ENCODE measurements at places on chromosomes 3 and 15.

GRCh38 chr3:141191097-141191749 is 40.4 kb upstream of the PXYLP1 start:
- no peak for DNase-seq

DNA sequence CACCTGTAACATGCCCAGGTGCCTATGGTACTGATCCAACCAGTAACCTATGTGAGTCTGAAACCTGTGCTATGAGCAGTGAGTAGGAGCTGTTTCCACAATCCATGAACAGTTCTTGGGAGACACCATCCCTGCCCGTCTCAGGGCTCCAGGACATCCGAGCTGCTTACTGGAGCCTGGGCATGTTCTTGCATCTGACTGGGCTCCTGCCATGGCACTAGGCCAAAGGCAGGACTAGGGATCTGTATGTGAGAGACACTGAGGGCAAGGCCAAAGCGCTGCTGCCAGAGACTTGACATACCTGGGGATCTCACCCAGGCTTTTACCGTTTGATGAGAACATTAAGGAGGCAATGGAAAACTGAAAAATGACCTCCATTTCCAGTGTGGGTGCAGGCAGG is 59.8 kb downstream of the WDR76 start:
- no peak for DNase-seq

DNA sequence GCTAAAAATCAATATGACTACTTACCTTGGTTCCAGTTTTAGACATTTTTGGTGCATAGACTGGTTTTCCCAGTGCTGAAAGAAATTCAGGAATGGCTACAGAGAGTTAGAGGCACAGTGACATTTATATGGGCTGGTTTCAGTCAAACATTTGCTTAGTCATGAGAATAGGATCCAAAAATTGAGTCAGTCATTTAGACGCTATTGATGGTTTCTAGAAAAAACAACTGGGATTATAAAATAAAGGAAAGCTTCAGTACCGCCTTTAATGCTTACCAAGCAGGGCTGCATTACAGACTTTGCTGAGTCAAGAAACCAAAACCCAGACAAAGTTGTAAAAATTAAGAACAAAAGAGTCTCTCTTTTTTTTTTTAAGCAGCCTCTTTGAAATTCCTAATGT is at the start of gene CRYGS:
Gene CRYGS (minus strand): TSS at position 100 of the 400 bp plus-strand sequence. CDS start 54 bp downstream, at position 46.
- DNase-seq: no peak

GRCh38 chr15:66944121-66944520 is 121.3 kb upstream of the SMAD3 start:
- no peak for DNase-seq

DNA sequence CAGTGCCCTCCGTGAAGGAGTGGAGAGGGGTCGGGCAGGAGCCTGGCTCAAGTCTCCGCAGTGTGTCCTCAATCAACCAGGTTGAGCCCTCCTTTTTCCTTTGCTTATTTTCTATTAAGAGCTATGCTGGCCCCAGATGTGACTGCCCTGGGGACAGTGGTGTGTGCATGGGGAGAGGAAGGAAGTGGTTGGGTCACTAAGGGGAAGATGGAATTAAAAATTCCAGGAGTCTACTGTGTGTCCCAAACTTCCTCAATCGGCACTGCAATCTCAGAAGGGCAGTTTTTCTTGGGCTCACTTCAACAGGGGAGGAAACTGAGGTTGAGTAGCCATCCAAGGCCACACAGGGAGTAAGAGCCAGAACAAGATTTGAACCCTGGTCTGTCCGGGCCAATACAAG is 13.7 kb upstream of the GRIP2 start:
- no peak for DNase-seq

DNA sequence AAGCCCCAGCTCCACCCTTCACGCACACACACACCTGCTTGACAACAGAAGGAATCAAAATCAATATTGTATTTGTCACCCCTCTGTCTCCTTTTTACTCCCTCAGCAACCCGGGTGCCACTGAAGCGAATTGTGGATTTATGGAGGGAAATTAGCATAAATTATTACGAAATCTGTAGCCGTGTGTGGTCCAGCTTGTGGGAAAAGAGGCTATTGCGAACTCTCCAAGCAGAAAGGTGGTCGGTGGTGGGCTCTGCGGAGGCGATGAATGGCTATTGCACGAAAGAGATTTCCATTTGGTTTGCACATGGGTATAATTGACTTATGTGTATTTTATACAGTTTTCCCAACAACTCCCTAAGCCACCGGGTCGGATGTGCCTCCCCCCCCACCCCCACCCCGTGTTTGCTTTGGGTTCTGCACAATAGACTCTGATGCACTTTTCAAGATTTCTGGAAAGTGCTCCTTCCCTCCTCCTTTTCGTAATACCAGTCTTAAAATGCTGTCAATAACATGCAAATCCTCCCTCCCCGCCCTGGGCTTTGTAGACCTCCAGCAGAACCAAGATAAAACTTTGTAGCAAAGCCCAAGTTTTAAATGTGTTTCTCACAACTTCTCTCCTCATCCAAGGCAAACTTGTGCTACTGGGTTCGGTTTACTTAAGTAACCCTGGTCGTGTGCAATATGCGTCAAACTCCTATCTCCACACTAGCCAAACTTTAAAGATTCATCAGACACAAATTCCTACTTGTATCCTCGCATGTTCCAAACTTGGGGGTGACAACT is 3.1 kb upstream of the FOXB1 start:
- DNase-seq: no peak

DNA sequence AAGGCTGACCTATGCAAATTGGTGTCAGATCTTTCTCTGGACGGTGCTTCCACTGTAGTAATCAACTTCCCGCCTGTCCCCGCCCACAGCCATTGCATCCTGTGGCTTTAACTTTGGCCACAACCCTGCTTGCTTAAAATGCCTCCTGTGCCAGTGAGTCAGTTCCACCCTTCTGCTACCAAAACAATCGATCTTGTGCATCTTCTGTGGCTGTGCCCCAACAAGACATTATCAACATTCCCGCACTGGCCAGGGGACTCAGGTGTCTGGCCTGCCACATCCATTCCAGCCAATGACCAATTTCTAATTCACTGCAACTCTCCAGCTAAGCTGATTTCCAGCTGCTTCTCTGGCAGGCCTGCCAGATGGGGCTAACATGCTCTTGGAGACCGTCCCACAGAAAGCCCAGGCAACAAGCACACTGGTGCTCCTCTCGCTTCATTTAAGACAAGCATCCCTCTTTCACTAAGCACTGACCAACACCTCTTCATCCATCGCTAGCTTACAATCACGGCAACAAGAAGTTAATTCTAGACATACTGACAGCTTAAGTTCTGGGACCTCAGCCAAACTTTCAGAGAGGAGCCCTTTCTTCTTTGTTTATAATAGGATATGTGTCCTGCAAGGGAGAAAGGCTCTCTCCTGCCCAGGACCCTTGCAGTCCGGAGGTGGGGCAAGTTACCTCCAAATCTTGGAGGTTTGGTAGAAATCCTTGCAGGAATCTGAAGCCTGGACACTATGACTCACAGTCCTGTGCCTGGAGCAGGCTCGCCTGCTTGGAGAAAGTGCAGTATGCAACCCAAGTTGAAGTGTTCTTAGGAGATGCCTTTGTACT is 6.7 kb downstream of the CA12 start:
- peak; percentile 58 for DNase-seq

GRCh38 chr15:31223478-31224350 is 102.9 kb upstream of the KLF13 start:
- peak; percentile 92 for DNase-seq

GRCh38 chr3:120512655-120513054 is 61.9 kb upstream of the FSTL1 start:
- DNase-seq: no peak

DNA sequence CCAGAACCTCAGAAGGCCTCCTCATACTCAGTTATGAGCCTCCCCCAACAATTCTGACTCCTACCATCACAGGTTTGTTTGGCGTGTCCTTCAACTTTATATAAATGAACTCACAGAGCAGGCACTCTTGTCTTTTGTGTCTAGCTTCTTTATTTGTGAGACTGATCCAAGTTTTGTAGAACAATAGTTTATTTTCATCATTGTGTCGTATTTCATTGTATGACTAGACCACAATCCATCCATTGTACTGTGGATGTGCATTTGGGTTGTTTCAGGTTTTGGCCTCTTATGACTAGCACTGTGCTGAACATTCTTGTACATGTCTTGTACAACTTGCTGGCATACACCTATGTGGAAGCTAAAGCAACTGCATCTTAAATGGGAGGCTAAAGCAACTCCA is 292.8 kb upstream of the LYSMD4 start:
- DNase-seq: no peak

DNA sequence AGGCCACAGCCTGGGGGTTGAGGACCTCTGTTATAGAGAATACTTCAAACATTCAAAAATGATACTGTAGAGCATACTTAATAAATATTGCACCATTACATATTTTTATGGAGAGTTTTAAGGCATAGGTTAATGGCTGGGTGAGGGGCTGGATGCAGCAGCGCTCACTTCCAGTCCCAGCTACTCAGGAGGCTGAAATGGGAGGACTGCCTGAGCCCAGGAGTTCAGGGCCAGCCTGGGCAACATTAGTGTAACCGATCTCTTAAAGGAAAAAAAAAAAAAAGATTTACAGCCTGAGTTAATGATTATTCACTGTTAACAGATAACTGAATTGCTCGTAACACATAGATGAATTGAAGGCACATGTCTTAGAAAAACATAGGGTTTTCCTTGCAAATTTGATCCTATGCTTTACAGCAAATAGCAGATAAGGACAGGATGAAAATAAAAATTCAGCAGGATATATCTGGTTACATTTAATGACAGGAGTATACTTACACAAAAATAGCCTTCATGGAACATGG is 282.9 kb downstream of the TBC1D5 start:
- no peak for DNase-seq

GRCh38 chr3:48588230-48588629 is 6.9 kb downstream of the COL7A1 start:
- no peak for DNase-seq

DNA sequence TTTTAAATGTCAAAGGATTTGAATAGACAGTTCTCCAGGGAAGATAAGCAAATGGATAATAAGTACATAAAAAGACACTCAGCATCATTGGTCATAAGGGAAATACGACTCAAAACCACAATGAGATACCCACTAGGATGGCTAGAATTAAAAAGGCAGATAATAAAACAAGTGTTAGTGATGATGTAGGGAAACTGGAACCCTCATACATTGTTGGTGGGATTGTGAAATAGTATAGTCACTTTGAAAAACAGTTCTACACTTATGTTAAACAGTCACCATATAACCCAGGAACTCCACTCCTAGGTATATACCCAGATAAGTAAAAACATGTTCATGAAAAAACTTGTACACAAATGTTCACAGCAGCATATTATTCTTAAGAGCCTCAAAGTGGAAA is 72.5 kb downstream of the GPR156 start:
- DNase-seq: no peak

GRCh38 chr3:148532326-148532725 is 165.4 kb upstream of the AGTR1 start:
- DNase-seq: no peak

DNA sequence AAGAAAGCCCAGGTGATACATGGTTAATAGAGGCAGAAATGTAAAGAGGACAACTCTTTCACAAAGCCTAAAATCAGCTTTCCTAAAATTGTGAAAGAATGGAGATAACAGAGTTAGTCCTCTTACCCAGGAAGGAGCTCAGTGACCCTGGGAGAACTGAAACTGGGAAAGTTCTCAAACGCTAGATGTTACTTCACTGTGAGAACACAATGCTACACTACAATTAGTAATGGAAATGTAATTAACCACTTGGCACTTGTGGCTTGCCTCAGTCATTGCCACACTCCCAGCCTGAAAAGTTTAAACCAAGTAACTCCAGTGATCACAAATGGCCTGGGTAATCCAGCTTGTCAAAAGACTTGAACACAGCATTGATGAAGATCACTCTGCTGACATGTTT is 102.7 kb upstream of the FGF7 start:
- no peak for DNase-seq

DNA sequence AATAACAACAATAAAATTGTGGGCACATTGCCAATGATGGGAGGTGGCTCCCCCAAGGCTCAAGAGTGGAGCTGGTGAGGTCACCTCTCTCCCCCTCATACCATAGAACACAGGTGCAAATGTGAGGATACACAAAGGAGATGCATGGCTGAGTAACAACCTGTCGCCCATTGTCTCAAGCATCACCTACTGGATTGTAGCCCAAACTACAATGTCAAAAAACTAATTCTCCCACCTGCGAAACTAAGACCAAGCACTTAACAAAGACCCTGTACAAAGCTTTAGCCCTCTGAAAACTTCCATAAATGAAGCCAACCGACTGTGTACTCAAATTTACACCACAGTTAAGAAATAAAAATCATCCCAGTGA is 50.4 kb upstream of the IGSF11 start:
- DNase-seq: no peak

- DNase-seq: no peak
Observed at GRCh38 chr3:95177096-95177495, 1114.2 kb downstream of the NSUN3 start.

DNA sequence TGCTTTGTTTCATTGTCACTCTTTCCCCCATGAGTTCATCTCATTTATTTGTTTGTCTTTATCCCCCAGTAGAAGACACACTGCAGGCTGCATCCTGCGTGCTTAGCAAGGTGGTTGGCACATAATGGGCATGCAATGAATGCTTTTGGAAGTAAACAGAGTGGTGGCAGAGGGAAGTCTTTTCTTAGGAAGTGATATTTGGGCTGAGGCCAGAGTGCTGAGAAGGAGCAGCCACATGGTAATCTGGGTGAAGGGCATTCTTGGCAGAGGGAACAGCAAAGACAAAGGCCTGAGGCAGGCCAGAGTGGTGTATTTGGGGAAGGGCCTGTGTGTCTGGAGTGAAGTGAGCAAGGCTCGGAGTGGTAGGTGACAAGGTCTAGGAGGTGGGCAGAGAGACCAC is 17.7 kb upstream of the ADAMTS7 start:
- no peak for DNase-seq

DNA sequence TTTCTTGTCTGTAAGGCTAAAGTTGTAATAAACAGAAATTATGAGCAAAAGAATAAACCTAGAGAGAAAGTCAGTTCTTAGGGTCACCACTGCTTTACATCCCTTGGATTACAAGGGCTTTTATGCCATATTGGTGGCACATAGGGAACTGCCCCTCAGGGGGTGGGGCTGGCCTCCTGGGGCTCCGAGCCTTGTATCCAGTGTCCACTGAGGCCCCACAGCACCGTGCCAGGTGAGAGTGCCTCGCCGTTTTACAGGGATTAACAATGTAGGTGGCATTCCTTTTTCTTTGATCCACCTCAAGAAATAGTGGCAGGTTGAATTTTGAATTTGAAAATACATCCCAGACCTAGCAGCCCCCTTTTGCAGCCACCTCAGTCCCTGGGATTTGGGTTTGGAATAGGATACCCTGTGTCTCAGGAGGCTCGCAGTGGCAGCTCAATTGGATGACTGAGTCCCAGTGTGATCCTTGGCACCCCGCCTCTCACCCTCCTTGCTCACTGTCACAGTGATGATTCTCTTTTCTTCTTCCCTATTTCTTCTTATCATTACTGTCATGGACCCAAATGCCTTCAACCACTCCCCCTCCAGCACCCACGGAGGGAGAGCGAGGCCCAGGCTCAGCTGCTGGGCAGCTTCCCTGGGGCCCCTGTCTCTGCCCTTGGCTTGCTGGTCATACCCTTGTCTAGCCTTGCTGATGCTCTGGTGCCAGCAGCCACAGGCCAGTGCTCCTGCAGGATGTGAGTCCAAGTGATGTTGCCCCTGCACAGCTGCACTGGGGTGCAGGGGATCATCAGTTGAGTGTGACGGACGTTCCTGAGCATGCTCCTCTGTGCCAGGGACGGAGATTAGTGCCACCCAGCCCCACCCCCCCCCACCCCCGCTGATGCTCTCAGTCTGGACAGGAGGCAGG is 137.9 kb downstream of the DNAJB8 start:
- DNase-seq: no peak

GRCh38 chr15:66126031-66126441 is 127.5 kb downstream of the MEGF11 start:
- DNase-seq: no peak
